NCI-H1930 (cell line): ENCODE measurements at places on chromosomes 2 and 18.
A peak's percentile ranks its signal among the peaks of the same experiment; 100 is the strongest.

DNA sequence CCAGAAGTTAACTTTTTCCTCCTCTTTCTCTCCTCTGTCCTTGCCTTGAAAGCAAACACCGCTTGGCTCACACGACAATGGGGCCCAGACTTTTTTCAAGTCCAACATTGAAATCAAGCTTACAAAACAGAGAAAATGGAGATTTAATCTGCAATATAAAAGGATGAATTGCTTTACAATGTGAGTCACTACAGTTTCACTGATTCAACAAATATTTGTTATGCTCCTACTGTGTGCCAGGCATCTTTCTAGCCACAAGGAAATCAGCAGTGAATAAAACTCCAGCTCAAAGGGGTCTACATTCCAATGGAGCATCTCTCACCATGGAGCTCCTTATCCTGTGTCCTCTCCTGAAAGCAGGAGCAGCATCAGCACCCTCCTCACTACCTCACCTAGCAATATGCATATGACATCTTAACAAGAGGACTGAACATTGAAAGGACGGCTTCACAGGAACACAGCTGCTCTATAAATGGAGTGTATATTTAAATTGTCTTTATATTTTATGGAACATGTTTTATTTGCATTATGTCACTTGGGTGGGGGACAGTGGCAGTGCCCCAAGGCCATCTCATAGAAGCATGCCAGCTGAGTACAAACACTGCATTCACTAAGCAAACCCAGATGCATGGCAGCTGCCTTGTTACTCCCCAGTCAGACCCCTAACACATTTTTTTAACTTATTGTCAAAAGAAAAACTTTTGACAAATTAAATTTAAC lies 39.5 kb downstream of the PKDCC start:
- no peak for DNase-seq

DNA sequence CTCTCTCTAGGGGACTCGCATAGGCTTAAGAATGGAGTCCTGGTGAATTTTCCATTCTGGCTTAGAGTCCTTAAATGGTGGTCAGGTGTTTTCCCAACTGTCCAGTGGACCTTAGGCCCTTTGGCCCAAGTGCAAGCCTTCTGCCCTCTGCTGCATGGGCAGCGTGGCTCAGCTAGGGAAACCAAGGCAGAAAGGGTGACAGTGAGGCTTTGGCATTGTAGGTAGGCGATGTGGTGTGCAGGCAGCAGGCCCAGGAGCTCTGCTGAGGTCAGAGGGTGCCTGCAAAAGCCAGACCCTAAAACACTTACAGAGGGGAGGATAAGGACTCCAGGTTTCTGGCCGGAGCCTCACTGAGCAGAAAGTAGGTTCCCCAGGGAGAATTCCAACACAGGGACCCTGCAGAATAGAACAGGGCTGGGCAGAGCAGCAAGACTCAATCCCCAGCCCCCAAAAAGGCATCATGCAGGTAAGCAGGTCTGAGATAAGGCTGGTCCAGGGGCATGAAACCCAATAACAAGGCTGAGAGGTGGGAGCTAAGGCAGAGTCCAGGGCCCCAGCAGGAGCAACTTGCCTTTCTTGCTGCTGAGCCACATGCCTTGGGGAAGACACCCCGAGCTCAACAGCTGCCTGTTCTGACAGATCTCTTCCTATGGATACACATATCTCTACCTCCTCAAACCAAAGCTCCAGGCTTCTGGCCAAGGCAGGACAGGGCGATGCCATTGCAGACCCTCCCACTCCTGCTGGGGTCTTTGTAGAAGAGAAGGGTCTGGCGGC lies 199.7 kb downstream of the TNS1 start:
- no peak for DNase-seq

DNA sequence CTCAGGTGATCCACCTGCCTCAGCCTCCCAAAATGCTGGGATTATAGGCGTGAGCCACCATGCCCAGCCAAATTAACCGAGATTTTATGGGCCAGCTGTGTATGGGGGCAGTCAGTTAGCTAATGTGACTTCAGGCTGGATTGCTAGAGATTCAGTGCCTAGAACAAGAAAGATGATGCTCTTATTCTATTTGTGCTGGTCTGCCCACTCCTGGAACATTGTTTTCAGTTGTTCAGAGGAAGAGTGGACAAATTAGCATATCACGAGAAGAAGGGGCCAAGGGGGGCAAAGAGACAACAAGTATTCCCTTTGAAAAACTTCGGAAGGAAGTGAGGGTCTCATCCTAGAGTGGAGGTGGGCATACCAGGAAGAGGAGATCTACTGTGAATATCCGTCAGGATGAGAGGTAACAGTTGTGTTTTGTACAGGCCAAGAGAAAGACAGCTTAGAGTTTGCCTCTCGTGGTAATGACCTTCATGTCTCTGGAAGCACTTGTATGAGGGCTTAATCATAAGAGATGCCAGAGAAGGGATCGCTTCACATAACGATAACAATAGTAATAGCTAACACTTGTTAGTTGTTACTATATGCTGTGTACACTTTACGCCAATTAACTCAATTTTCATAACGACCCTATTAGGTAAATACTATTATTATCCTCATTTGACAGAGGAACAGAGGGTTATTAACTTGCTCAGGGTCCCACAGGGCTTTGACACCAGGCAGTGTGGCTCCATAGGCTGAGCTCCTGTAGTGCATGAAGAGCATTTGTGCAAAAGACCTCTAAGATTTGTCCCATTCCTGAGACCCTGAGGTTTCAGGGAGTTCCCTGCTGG lies 138.3 kb downstream of the DDX1 start:
- DNase-seq: peak; percentile 58

DNA sequence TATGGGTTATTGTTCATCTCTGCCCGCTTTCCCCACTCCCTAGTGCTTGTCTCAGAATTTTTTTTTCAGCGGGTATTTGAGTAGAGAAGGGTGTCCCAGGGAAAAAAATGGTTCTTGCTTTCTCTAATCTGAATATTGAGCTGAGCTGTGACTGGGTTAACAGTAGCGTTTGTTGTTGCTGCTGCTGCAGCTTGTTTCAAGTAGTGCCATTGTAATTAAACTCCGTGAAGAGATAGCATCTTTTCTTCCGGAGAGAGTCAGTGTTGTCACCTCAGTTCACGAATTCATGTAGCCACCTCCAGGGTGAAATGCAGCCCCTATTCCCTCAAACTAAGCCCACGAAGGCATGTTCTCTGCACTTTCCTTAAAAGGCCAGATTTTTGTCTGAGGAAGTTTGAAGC lies 1.5 kb upstream of the AAK1 start:
- no peak for DNase-seq

DNA sequence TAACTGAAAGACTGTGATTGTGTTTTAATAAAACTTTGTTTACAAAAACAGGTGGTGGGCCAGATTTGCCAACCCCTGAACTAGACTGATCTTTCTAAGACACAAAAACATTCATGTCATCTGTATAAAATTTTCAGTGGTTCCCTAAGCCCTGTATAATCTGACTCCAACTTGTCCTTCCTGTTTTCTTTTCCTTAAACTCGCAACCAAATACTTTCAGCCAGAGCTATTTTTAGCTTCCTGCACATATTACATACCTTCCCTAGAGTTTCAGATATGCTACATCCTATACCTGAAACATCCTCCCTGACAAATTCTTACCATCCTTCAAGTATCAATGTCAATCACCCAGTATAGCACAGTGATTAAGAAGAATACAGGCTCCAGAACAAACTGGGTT lies 4.8 kb downstream of the GCFC2 start:
- DNase-seq: no peak

DNA sequence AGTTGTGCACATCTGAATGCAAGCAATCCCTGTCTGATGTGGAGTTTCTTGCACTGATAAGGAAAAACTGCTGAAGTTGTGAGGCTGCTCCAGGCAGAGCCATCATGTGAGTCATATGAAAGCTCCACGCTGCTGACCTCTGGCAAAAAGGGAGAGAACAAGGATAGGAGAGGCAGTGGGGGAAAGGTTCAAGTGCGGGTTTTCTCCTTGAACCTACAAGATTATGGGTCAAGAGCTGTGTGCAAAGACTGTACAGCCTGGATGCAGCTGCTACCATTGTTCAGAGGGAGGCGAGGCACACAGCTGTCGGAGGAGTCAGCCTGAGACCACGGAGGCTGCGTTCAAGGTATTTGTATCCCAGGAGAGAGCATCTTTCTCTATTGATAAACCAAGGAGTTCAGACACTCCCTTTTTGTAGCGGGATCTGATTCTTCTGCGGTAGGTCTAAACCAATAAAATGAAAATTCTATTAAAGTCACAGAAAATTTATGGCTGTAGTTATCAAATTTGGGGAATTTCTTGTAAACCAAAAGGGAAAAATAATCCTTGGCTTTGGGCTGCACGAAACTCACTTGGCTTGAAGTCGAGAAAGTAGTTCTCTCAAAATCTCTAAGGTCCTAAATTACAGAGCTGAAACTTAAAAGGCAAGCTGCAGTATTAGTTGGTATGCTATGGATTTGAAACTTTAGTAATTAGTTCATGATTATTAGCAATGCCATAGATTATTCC lies at the start of gene CDK15:
TSS of gene CDK15 (plus strand) at position 96 of the 729 bp plus-strand sequence. CDS start at position 224, 128 bp downstream.
- no peak for DNase-seq

DNA sequence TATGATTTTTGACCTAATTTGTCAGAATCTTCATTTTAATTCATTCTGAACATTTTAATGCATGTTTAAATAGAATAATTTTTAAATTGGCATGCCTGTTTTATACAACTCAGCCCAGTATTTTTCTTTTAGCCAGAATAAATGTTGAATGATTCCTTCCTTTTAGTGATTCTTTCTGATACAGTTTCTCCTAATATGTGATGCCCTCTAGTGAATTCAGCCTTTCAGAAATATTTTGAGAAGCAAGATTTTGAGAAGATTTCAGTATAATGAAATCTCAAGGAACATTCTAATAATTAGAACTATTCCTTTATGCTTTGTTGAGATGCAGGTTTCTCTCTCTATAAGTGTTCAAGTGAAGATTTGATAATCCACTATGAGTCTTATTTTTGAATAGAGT lies 28.5 kb downstream of the LCLAT1 start:
- DNase-seq: no peak

DNA sequence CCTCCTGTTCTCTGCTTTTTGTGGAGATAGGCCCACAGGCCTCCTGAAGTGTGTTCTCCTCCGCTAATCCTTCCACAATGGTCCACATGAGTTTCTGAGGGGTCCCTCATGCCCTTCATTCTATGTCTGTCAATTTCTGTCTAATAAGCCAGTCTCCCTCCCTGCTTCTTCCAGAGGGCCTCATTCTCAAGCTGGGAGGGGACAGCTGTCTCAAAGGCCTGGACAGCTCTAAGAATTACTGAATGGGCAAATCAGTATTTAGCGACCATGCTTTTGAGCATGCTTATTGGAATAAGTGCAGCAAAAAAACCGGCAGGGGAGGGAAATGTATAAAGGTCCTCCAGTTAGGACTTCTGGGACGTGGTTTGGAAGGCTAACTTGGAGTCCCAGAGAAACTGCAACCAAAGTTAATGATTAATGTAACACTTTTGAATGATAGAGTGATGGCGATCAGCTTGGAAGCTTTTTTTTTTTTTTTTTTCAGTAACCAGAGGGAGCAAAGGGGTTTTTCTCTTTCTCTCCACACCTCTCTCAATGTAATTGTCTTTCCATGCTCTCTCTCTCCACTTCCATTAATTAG lies 890.7 kb upstream of the POU3F3 start:
- DNase-seq: no peak

GRCh38 chr2:15944325-15945017 lies 4.1 kb downstream of the MYCN start:
- no peak for DNase-seq

- DNase-seq: no peak
Observed at GRCh38 chr2:178473373-178473772, 5.0 kb downstream of the FKBP7 start.

DNA sequence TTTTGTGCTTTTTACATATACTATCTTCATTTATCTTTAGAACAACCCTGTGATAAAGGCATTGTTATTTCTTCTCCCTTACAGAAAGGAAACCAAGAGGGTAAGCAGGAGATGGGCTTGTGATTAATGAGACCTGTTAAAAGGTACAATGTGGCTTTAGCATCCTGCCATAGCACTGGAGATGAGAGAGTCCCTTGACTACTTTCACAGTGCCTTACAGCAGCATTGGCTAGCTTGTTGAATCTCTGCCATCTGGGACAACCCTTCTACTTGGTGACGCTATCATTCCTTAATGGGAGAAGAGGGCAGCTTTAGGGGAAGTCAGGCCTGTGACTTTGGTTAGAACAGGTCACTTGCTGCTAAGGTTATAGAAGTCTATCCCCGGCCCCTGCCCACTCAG lies 68.1 kb upstream of the LYPD6B start:
- no peak for DNase-seq

DNA sequence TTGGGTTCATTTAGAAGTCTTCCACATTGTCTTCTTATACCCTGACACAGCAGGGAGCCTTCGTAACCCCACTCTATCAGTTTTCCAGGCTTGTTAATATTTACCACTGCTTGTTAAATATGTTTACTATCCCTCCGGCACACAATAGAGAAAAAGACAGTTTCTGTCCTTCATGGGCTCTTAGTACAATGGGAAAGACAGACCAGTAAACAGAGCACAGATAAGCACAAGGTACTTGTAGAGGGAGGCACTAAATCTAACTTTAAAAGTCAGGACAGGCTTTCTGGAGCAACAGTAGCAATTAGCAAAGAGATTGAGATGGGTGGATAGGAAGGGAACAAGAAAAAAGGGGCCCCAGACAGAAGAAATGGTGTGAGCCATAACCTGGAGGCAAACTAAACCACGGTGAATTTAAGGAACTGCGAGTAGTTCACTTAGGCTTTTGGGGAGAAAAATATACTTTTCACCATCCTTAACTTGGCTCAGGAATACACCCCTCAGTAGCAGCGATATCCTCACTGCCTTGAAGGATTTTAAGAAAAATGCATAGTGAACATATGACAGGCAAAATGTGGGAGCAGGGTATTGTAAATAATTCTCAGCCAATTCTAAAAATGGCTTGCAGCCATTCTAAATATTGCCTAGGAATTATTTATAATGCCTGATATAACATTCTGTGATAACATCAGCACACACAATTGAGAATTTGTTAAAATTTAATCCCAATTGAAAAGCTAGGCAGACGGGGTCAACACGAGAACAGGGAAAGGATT lies 383.7 kb downstream of the CDH2 start:
- peak; percentile 87 for DNase-seq

GRCh38 chr18:31487246-31488015 lies 10.5 kb upstream of the DSG2 start:
- DNase-seq: no peak

DNA sequence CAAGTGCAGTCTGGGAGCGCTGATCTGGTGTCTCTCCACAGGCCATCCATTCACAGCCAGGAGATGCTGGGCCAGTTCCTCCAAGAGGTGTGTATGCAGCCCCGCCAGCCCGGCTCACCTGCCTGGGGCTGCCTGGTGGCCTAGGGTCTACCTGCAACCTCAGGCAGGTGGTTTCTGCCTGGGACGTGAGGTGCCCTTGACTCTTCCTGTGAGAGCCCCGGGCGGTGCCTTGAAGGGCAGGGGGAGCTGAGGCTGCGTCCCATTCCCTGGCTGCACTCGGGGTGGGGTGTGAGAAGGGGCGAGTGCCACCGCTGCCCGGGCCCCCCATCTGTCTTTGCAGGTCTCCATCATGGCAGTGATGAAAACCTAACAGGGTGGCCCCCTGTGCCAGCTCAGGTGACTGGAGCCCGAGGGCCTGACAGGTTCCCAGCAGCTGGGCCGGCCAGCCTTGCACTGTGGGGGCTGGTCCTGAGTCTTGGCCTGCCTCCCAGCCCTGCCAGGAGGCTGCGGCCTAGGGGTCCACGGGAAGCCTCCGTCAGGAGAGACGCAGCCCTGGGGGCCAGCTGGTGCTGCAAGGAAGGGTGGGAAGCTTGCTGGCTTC lies 11.9 kb downstream of the CAPN10 start:
- DNase-seq: no peak
